D341Med (cell line): ENCODE measurements at places on chromosomes 7 and 10.
A peak's percentile ranks its signal among the peaks of the same experiment; 100 is the strongest.

GRCh38 chr7:94949532-94949931, 42.1 kb downstream of the PPP1R9A start:
- no peak for DNase-seq

DNA sequence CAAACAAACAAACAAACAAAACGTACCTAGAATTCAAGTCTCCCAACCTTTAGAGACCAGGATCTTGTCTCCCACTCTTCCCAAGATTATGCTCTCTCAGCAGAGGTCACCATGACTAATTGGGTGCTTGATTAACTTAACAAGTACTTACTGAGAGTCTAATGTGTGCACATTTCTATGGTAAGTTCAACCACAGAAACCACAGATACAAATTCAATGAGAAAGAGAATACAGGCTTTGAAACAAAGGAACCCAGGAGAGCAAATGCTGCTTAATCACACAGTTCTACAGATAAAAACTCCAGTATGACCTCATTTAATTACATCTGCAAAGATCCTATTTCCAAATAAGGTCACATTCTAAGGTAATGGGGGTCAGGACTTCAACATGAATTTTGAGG, 142.8 kb downstream of the DNAJC1 start:
- no peak for DNase-seq

DNA sequence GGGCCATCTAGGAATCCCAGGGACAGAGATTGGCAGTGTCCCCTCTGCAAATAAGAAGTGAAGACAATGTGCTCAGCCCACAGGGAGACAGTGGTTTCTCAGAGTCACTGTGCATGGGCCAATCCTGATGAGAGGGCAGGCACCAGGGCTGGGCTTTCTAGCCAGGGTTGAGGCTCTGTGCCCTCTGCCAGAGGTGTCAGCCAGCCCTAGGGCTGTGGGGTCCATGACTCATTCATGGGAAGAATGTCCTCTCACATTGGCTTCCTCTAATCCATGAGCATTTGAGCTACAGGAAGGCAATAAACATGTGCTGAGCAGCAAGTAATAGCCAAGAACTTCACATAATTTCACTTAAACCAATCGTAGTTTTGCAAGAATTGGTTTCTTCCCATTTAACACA, 482.0 kb upstream of the MGMT start:
- DNase-seq = no peak

GRCh38 chr10:49150426-49150825, 16.6 kb upstream of the FAM170B start:
- no peak for DNase-seq

DNA sequence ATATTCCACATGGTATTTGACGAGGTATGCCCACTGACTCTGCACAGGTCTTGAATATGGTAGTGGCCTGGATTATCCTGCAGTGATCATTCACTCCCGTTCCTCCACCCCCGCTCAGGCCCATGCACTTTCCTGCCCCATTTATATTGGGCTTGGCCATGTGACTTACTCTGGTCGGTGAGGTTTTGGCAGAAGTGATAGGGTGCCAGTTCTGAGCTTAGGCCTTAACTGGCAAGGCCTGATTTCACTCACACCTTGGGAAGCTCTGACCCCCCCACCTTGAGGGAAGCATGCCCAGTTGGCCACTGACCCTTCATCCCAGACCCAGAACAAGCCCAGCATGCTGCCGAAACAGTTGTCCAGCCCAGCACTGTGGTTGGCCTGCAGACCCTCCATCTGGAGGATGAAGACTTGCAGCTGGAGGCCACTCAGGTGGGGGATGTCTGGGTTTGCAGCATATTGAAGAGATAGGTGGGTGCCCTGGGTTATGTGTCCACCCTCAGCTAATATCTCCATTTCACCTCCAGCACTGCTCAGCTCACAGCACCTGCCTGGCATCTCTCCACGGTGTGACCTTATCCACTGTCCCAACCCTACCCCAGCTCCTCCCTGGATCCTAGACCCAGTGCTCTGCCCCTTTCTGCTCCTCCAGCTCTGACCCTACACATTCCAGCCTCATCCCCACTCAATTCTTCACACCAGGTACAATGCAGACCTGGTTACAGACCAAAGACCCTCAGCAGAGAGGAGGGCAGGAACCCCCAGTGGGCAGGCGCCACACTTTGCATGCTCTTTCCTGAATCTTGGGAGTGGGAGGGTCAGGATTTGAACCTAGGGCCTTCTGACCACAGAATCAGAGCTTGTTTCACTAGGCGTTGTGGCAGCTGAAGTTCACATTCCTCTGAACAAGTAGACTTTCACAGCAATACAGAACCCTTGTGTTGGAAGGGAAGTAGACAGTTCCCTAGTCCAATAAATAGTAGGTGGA, 138.1 kb upstream of the CHST15 start:
- no peak for DNase-seq

- DNase-seq = no peak
Observed at GRCh38 chr10:129441372-129442009, 25.6 kb upstream of the MGMT start.

GRCh38 chr7:94160719-94161435, 156.7 kb upstream of the BET1 start:
- no peak for DNase-seq

DNA sequence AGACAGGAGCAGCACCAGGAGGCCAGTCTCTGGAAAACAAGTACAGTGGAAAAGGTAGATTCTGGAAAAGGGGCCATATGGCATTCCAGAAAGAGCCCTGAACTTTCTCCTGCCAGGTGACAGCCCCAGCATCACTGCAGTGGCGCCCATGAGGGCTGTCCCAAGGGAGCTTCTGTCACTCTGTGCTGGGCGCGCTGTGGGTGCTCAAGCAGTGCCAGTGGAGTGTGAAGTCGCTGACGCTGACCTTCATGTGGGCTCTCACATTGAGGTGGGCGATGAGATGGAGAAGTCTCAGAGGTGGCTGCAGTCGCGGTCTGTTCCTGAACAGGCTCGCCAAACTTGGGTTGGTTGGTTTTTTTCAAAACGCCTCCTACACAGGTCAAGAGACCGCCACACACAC, 38.2 kb downstream of the FKBP6 start:
- no peak for DNase-seq

GRCh38 chr7:157938211-157938610, 601.4 kb downstream of the DNAJB6 start:
- no peak for DNase-seq

DNA sequence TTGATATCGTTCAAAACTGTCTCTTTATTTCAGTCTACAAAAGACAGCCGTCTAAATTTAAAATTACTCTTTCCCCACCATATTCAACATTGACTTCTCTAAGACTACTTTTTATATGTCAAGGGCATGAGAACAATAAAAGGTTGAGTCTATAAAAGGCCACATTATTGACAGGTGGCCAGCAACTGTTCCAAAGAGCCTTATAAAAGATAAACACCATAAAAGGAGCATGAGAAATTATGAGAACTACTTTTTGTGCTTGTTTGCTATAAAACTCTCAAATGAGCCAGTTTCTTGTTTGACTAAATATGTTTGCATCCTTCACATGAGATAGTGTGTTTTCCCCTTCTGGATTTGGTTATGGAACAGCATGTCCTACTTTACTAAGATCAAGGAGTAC, 189.2 kb downstream of the THSD7A start:
- no peak for DNase-seq

GRCh38 chr10:133466683-133467275, 13.0 kb downstream of the SCART1 start:
- no peak for DNase-seq

- no peak for DNase-seq
Observed at GRCh38 chr7:81430761-81431160, 339.1 kb downstream of the HGF start.

- peak; percentile 56 for DNase-seq
Observed at GRCh38 chr7:128407751-128408708, 1.8 kb downstream of the IMPDH1 start.

DNA sequence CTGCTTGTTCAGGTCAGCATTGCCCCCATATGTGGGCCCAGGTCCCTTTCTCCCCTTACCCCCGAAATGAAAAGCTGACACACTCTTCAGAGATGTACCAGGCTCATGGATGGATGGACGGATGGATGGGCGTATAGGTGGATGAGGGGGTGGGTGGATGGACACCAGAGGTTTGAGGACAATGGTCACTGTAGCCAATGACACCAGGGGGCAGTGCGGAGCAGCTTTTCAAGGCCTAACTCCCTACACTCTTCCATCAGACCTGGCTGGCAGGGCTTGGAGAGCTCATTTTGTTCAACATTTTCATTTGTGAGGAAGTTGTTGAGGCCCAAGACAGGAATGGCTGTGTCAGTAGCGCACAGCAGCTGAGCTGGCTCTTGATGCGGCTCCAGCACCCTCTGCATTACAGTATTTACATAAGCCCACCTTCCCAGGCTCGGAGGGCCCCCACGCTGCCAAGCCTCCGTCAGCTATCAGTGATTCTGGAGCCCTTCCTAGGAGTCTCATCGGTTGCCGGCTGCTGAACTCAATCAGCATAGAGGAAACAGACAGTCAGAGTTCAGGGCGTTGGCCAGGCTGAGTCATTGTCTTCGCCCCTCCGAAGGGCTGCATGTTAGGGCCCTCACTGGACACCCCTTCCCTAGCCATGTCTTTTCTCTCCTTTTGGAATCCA, 11.6 kb upstream of the FFAR4 start:
- peak; percentile 69 for DNase-seq

DNA sequence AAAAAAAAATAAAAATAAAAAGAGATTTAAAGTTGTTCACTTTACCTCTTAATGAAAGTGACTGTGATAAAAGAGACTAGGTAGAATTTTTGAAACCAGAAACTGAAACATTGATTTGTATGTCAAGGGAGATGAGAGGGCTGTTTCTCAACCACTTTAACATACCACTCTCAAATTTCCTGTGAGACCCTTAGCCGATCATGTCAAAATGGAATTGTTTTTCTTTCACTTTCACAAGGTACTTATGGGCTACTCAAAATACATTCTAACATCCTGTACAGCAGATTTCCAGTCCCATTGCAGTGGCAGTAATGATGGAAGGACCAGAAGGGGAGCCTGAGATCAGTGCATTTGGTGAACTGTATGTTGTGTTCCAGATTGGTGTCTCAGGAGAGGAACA, 261.2 kb downstream of the PPP1R3A start:
- no peak for DNase-seq

DNA sequence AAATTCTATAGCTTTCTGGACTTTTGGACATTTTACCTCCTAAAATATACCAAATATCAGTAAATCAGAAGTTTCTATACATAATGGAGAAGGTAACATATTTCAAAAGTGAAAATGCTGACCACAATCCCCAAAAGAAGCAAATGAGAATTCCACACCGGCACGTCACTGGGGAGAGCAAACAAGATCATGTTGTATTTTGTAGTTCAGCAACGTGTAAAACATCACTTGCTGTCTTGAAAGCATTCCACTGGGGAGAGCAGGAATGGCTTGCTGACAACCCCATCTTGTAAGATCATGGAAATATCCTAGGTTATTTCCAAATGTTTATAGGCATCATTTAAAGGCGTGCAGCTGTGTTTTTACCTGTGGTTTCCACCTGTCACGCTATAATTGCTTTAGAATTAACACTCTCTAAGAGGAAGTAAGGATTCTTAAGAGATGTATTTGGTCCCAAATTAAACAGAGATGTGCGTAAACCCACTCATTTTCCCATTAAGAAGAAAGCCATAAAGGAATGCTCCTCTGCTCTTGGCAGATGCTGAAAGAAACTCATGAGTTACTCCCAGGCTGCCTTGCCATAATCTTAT, 397.1 kb upstream of the POT1 start:
- DNase-seq = no peak

DNA sequence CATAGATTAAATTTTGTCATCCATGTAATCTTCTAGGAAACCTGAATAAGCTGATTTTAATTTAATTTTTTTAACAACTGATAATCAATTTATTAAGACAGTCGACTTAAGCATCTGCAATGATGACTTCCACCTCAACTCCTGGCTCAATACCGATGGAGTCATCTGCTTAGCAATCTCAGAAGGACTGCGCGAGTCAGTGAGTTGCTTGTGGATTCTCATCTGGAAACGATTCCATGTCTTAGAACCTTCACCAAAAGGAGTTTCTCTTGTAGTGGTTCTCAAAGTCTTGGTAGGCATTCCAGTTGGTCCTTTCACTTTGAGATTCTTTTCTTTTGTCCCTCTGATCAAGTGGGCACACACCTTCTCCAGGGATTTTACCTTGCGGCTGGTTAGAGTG, 85.5 kb downstream of the XRCC2 start:
- no peak for DNase-seq

GRCh38 chr10:113985297-113985844, 58.3 kb upstream of the ADRB1 start:
- no peak for DNase-seq

GRCh38 chr7:140260352-140261104, 83.7 kb upstream of the KDM7A start:
- no peak for DNase-seq

- no peak for DNase-seq
Observed at GRCh38 chr10:127318396-127318795, 122.0 kb upstream of the INSYN2A start.

DNA sequence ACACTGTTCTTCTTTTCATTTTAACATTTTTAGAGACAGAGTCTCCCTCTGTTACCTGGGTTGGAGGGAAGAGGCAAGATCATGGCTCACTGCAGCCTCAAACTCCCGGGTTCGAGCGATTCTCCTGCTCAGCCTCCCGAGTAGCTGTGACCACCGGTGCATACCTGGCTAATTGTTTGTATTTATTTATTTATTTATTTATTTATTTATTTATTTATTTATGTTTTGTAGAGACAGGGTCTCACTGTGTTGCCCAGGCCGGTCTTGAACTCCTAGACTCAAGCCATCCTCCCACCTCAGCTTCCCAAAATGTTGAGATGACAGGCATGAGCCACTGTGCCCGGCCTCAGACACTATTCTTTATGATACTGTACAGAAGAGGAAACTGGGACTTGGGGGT, 1176.6 kb upstream of the AUTS2 start:
- DNase-seq = no peak

DNA sequence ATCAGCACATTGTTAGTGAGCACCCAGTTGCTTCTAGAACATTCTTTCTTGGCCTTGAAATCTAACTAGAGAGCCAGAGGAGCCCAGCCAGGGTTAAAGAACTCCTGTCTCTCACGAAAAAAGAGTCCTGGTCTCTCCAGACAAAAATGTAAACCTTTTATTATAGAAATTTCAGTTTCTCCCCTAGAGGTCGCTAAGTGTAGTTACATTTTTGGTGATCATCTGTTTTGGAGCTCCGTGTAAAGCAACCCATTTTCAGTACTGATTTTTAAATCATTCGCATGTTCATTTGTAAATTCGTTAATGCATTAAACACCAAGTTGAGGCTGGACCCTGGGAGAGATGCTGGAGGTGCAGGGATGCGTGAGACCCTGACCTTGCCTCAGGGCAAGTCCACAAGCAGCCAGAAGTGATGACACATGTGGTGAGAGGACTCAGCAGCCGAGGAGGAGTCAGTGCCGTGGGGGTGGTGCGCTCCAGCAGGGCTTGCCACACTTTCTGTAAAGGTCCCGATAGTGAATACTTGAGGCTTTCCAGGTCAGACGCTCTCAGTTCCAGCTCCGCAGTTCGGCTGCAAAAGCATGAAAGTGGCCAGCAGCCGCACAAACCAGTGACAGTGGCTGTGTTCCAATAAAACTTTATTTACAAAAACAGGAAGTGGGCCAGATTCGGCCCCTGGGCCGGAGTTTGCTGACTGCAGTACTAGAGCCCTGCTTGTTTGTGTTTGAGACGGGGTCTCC, 578.6 kb upstream of the FOXK1 start:
- DNase-seq = no peak

GRCh38 chr7:139568346-139568675, 44.8 kb downstream of the CLEC2L start:
- DNase-seq = no peak
